ENCODE measurements at places on chromosomes 1 and 21.
A peak's percentile ranks its signal among the peaks of the same experiment; 100 is the strongest.

- DNase-seq, result no peak
Observed at GRCh38 chr1:157176591-157177121, 38.5 kb upstream of the ETV3 start.

DNA sequence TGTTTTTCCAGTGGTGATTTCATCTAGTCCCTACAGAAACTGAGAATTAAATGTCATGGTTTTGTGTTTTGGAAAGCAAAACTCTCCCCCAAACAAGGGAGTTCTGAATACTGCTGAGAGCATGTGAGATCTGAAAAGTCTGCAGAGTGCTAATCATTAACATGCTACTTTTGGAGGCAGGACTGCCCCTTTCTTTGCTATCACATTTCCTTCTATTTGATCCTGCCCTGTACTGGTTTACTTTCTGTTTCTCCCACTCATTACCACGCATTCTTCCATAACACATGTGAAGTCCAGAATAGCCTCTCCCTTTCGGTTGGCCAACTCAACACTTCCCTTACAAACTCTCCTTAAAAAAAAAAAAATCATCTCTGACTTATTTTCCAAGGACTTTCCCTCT, 63.6 kb downstream of the GADD45A start:
- DNase-seq, result peak; percentile 95

DNA sequence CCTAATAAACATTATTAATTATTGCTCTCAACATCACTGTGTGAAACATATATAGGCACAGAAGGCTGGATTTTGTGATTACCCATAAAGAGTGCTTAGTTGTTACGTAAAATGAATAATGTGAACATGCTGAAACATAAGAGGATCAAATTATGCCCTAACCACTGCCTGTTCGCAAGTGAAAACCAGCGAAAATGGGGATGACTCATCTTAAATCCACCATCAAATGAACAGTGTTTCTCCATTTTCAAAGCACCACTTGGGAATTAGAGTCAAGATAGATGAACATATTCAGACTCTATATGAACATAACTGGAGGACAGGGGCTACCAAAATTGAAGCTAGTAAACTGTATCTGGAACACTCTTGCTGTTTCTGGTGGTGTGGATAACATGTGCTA, 386.2 kb downstream of the HHIPL2 start:
- DNase-seq, result no peak

DNA sequence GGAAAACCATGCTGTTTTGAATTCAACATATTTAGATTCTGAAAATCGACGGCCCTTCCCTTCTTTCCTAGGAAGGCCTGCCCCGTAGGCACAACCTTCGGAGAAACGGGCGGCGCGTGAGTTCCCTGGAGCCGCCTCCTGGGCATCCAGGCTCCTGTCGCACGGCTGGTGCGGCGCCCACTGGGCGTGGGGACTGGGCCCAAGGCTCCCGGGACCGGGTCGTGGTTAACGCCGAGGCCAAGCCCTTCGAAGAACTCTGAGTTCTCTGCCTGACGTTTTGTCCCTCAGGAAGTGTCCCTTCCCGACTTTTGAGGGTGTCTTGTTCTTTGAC, 19.2 kb upstream of the TBX15 start:
- DNase-seq, result peak; percentile 43

DNA sequence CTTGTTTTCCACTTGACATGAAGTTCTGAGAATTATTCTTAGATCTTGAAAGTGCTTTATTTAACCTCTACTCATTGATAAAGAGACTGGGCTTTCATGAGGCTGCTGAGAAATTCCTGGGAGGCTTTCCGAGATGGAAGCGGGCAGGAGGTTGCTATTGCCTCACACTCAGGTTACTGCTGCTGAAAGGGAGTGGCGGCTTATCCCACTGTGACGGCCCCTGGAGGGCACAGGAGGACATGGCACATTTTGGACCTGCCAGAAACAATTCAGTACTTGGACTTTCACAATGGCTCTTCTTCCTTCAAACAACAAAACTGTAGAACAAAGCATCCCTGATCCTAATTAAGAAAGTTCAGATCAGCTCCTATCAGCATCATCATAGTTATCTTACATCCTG, 16.2 kb upstream of the MARK1 start:
- peak; percentile 28 for DNase-seq

DNA sequence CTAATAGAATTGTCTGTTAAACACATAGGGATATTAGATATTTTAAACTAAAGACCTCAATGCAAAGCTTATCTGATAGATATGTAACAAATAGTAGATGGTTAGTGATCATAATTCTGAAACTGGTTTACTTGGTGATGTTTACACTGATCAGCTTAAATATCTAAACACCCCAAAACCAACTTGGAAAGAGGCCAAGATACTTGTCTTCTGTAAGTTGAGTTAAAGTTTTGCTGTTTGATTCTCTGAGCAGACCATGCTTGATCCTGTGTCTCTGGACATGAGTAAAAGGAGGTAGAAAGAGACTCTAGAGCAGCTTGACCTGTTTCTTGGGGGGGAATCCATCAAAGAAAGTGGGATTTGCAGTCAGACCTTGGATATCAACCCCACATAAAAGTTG, 107.5 kb downstream of the NEK7 start:
- DNase-seq, result no peak

- DNase-seq, result peak; percentile 39
Observed at GRCh38 chr1:245365095-245366020, 210.6 kb downstream of the KIF26B start.

DNA sequence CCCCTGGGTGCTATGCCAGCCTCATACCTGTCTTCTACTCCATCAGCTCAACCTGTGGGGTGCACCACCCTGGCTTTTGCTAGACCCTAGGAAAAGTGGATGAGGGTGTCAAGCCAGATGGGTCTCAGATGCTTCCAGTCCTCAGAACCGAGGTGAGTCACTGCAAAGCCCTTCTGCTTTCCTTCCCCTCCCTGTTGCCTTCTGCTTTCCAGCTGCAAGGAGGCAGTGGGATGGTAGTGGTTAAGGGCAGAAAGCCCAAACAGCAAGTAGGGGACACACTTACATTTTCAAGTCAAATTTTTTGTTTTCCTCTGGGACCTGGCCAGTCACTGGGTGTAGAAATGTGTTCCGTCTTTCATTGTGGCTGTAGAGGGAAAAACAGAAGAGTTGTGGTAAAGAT, 60.7 kb upstream of the GOLT1A start:
- no peak for DNase-seq

DNA sequence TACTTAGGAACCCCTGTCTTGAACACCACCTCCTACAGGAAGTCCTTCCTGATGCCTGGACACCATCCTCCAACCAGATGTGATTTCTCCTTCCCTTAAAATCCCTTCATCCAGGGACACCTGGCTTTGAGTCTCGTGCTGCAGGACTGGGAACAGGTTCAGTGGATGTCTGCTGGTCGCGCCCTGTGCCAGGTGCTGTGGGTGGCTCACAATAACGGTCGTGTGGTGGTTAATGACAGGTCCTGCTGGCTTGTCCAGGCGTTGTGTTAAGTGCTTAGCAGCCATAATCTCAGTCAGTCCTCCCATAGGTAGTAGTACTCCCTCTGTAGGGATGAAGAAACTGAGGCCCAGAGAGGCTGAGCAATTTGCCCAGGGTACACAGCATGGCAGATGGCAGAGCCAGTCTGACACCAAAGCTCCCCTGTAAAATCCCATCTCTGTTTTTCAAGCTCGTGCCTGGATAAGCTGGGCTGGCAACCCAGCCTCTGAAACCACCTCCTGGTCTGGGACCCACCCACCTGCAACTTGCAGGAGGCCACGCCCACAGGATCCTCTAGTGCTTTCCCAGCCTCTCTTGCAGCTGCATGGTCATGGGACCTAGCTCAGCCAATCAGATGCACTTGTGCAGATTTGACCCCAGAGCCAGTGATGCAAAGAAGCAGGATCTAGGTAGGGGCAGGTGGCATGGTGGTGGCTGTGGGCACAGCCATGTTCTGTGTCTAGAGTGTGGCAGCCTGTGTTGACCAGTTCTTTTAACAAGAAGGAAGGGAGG, 106.0 kb upstream of the IFFO2 start:
- peak; percentile 21 for DNase-seq

DNA sequence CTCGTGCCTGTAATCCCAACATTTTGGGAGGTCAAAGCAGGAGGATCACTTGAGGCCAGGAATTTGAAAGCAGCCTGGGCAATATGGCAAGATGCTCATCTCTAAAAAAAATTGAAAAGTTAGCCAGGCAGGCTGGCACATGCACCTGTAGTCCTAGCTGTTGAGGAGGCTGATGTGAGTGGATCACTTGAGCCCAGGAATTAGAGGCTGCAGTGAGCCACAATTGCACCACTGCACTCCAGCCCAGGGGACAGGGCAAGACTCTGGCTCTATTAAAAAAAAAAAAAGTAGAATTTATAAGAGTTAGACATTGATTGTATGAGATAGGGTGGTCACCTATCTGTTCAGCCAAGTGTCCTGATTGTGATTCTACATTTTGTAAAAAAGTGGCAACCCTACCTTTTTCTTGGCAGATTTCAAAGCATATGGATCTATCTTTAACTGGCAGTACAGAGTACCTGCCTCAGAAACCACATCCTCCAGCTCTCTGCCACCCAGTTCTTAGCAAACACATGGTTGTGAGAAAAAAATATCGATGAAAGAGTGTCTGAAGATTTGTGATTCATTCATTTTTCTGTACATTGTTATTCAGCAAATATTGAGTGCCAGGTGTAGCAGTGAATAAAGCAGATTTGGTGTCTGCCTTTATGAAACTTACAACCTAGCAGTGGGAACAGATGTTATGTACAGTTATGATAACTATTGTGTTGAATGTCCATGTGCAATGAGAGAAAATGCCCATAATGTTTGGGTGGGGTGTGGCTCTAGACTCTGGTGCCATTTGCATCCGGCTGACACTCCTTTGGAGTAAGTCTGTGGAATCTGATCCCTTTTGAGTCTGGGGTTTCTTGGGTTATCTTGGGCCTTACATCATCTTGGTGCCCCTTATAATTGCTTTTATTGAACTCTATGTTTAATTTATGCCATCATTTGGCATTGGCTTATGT, 82.5 kb downstream of the ST3GAL3 start:
- DNase-seq, result no peak

GRCh38 chr1:91553177-91553591, 52.5 kb downstream of the CDC7 start:
- no peak for DNase-seq

- DNase-seq, result no peak
Observed at GRCh38 chr1:27878787-27879335, 6.5 kb downstream of the THEMIS2 start.

- no peak for DNase-seq
Observed at GRCh38 chr1:42676534-42677087, 5.6 kb upstream of the YBX1 start.

DNA sequence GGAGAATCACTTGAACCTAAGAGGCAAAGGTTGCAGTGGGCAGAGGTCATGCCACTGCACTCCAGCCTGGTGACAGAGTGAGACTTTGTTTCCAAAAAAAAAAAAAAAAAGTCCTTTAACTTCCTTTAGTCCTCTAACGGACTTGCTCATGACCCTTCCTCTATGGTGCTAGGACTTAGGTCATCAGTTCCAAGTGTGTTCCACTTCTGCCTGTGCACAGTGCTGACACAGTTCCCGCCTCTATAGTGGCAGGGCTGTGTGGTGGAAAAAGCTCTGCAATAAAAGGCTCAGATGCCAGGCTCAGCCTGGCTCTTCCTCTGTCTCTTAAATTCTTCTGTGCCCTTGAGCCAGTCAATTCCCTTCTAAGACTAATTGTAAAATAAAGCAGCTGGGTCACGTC, 22.0 kb downstream of the CC2D1B start:
- no peak for DNase-seq

DNA sequence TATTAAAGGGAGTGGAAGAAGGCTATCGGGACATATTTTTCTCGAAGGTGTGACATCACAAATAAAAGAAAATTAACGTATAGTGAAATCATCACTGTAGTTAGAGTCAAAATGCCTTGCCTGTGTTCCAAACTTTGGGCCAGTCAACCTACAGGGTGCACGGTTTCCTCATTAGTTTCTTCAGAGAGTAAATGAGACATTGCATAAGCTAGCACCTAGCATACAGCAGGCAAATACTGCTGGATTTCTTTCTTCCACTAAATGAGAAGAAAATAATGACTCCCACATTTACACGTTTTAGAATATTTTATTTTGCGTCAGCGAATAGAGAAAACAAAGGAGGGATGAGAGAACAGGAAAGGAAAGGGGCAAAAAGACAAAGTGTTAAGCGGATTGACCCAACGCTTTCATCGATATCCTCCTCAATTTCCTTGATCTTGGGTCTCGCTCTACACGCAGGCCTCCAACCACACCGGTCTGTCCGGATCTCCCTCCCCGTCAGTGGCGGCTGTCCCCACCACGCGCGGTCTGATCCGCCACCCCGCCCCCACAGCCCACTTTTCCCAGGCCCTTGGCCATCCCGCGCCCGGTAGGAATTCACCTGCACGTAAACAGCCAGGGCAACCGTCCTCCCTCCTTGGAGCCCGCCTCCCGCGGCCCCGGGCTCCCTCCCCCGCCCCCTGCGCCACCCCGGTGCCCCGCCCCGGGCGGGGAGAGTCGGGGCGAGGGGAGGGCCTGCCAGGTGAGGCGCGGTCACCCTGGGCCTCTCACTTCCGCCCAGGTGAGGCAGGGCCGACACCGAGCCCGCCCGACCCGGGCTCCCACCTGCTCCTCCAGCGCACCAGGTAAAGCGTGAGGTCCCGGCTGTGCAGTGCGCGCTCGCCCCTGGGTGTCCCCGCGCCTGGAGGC, at the start of gene PATJ:
Gene PATJ, plus strand, starts transcription at position 770 of the 909 bp plus-strand sequence. CDS start 20,413 bp downstream, outside the sequence.
- DNase-seq, result peak; percentile 99

DNA sequence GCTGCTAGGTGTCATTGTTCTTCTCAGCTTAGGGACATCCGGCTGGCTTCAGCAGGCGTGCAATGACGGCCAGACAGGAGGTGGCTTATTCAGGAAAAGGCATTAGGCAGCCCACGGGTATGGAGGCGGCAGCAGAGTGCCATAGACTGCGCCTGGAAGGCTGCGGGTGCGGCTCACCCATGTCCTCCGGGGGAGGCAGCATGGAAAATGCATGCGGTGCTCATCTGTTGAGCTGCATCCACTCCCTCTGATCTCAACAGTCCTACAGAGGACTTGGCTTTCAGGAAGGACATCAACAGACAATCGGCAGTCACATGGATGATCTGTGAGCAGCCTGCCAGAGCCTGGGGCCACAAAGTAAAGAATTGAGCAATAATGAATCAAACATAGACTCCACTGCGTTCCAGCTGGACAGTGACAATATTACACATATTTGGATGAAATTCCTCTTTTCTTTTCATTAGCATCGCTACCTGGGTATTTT, 42.9 kb downstream of the UMODL1 start:
- peak; percentile 20 for DNase-seq

GRCh38 chr21:24118738-24119459, 1488.4 kb downstream of the MRPL39 start:
- no peak for DNase-seq

DNA sequence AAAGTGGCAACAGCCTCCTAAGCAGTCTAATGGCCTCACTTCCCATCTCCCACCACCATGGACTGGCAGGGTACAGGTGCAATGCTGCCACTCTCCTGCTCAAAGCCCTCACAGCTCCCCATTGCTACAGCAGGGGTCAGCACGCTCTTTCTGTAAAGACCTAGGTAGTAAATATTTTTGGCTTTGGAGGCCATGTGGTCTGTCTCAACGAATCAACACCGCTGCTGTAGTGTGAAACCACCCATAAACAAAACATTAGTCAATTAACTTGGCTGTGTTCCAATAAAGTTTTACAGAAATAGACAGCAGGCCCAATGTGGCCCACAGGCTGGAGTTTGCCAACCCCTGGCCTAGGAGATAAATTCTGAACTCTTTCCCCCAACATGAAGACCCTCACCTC, 44.6 kb upstream of the TMEM125 start:
- no peak for DNase-seq

All from DMS53 (cell line).